ENCODE measurements at places on chromosomes 16 and 17.

DNA sequence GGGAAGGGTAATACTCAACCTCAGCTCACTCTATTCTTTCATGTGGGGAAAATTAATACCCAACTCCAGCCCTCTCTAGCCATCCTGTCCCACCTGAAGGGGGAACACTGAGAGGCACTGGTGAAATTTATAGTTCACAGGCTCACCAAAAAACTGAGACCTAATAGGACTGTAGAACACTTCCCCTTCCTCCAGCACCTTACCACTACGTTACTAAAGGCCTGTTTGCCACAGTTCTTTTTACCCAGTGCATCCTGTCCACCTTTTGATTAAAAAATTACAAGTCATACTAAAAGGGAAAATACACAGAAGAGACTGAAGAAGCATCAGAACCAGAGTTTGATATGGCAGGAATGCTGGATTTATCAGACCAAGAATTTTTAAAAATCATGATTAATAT, 26.0 kb downstream of the DHRS7B start:
- DNase-seq: no peak

DNA sequence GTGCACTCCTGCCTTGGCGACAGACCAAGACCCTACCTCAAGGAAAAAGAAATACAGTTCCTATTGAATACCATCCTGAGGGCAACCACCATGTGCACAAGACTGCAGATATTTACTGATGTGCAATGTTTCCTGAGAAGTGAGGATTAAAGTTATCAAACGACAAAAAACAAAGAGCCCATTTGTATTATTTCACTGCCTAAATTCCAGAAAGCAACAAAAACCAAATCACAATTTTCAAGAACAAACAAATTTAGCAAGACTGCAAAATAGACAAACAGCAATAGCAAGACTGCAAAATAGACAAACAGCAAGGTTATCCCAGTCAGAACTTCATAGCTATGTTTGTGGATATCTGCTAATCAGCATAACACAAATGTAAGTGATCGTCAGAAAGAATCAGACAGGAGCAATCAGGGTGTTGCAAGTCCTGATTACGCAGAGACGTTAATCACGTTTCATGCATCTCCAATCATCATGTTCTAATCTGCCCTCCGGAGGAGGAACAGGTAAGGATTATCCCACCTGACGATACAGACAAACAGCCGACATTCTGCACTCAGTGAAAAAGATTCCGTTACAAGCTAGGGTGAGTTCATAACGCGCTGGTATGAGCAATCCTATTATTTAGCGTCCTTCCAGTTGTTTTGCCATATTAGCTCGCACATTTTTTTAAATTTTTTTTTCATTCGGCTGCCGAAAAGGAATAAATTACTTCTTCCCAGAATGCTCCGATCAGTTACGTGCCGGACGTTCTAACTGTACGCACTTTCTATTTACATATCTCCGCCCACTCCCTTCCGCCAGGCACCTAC, 2.9 kb downstream of the TMEM107 start:
- peak; percentile 96 for DNase-seq

DNA sequence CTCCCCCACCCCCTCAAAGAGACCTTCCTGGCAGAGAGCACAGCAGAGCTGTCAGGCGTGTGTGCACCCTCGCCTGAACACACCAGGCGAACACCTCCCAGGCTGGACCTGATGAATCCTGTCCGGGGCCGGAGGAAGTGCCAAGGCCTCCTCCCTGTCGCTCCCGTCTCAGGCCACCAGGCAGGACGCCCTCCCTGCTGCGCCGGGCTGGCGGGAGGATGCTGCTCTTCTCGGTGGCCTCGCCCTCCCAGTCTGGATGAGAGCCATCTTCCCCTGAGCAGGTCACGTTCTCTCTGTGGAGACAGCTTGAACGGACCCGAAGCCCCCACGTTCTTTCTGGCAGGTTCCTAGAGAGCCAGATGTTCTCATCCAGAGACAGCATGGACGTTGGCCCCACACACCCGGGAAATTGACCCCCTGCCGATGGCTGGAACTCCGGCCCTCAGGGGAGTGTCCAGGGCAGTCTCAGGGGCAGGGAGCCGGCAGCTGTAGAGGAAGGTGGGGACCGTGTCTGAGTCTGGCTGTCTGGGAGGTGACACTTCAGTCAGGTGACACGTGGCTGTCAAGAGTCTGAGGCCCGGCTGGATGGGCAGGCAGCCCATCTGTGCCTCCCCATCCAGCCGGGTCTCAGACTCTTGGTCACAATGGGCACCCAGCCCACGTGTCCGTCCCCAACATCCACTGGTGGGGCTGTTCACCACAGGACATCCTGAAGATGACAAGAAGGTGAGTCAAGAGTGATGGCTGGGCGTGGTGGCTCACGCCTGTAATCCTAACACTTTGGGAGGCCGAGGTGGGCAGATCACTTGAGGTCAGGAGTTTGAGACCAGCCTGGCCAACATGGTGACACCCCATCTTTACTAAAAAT, 5.0 kb upstream of the TIMP2 start:
- DNase-seq: no peak

DNA sequence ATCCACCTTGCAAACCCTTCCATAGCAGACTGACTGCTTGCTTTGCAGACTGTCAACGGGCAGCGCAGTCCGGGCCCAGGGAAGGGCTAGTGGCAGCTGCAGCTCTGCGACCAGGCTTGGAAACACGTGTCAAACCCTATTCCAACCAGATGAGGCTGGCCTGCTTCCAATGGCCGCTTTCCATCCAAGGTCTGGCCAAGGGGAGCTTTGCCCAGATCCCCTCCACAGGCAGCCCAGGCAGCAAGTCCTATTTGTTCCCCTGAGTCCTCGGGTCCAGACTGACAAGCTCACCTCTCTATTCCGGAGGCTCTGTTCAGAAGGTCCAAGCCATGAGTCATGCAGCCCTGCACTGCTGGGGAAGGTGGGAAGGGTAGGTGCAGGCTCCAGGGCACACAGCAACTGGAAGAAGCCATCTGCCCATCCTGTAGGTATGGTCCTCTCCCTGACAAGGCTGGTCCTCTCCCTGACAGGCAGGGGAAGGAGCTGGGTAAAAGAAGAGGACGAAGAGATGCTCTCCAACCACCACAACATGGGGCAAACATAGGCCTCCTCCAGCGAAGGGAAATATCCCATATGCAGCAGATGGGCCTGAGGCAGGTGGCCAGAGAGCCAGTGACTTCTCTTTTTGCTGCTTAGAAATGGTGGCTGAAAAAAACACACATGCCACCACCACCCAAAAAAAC, 22.6 kb upstream of the AXIN2 start:
- peak; percentile 51 for DNase-seq

DNA sequence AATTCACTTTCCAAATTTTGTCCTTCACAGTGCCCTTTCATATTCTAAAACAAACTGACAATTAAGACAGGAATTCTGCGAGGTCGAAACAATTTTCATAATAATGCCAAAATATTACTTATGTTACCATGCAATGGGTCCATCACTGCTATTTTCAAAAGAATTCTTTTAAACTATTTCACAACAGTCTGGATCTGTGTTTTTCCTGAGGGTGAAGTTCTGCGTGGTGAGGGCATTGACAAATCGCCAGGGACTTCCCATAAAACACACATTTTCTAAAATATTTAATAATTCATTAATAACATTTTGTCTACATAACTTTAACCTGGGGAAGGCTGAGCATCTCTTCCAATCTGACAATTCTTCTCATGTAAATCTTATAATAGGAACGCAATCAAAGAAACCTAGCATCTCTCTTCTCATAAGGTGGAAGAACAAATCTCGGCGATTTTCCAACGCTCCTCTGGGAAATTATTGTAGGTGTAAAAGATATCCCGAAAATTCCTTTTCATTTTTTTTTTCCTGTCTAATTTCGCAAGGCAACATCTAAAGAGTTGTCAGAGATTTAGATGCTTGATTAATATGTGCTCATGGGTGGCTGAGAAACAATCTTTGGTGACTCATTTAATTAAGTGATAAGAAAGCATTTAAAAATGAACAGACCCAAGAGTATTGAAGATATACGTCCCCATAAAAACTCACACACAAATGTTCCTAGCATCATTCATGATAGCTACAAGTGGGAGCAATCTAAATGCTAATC, 41.5 kb downstream of the CALB2 start:
- DNase-seq: no peak

DNA sequence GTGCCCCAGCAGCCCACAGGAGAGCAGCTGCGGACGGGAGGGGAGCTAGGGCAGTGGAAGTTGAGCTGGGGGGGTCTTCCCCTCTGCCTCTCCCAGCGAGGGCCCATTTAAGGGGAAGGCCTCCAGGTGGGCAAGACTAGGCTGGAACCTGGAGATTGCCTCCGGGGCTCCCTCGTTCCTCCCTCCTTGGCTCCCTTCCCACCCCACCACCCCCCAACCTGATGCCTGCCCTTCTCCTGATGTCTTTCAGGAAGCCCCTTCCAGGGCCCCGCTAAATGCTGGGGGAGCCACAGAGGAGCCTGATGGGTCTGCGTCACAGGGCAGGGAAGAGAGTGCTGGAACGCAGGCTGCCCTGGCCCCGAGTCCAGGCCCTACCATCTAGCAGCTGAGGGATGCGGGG, 16.7 kb downstream of the ADGRG1 start:
- no peak for DNase-seq

GRCh38 chr17:76452127-76452659, 759 bp downstream of the UBE2O start:
- DNase-seq: no peak

DNA sequence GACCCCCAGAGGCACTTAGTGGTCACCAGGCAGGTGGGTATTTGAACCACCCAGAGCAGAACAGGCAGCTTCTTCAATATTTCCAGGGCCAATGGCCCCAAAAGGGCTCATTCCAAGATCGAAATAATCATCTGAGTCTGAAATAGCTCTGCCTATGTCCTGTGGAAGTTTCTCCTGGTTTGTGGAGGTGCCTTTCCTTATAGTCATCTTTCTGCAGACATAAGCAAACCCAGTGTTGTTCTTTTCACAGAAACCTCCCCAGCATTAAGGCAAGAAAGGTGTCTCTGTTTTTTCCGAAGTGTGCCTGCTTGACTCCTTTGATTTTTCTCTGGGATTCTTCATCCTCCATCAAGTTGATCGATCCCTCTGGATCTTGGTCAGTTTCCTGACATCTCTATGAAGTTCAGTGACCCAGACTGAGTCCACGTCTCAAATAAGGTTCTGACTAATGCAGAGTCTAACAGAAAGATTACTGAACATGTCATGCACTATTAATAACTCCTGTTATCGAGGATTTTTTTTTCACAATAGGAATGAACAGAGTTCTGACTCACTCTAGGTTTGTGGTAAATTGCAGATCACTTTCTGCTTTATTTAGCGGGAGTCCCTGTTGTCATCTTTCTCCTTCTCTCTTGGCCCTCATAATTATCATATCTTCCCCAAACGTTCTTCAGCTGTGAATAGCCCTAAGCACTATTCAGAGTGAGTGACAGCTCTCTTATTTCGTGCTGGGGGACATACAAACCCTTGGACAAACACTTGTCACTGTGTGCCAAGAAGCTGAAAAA, 1.5 kb downstream of the LRRC3C start:
- no peak for DNase-seq

DNA sequence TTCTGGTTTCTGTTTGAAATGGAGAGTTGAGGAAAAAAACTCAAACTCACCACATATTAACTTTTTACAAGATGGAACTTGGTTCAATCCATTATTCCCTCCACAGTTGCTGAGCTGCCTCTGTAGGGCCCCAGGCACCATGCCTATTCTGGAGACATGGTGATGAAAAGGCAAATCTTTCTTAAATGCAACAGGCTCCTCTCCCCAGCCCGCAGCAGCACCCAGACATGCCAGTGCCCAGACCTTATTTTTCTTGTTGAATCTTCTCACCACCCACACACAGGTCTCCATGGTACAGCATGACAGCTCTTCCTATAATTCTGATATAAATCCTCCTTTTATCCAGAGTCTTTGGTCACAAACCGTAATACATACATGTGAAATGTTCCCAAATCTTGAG, 7.6 kb downstream of the CYTH1 start:
- DNase-seq: no peak

- DNase-seq: no peak
Measured at GRCh38 chr16:87966064-87966645, 14.9 kb downstream of the BANP start.

GRCh38 chr16:24834459-24835335, 11.1 kb upstream of the SLC5A11 start:
- DNase-seq: no peak

- DNase-seq: peak; percentile 73
Measured at GRCh38 chr16:48330189-48330840, 54.9 kb downstream of the SIAH1 start.

DNA sequence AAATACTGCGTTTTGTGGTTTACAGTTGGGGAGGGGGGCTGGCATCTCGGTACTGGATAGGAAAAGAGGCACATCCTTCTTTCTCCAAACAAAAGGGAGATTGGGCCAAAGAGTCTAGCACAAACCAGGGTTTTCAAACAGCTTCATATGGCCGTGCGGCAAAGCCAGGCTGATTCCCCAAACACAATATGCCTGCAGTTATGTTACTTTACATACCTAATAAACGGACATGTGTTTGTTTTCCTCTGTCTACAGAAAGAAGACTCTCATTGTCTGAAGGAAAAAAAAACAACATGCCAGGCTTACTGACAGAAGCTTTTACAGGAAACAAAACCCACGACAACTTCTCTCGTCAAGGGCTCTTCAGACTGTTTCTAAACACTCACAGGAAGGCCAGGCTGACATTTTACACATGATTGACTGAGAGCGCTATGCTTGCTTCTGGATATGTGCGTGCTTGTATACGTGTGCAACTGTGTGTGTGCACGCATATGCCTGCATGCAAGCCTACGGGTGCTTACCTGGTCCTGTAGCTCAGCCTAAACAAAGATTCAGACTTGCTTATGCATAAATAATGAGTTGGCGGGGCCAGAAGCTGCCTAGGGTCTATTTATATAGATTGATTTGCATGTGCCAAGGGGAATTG, 461.0 kb upstream of the C16orf82 start:
- DNase-seq: no peak

GRCh38 chr16:70161350-70161749, 12.2 kb upstream of the CLEC18C start:
- no peak for DNase-seq

- DNase-seq: no peak
Measured at GRCh38 chr17:70563281-70563820, 394.0 kb downstream of the KCNJ2 start.

DNA sequence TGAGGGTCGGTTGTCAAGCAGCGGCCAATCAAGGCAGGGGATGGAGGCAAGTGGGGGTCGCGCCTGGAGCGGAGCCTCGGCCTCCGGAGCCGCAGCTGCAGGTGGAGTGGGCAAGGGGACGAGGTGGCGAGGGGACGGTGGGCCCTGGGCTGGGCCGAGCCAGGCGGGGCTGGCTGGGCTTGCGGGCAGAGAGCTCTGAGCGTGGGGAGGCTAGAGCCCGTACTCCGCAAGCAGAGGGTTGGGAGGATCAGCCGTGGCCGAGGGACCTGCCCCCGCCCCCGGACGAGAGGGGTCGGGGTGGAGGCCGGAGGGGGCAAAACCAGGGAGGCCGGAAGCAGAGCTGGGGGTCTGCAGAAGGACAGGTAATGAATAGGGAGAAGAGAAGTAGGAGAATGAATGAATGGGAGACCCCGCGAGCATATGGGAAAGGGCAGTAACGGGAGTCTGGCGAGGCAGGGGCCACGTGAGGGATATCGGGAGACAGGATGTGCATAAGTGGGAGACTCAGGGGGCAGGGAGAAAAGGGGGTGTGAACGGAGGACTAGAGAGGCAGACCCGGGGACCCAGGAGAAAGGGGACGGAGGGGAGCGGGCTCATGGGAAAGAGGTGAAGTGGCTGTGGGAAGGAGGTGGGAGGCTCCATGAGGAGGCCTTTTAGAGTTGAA, at the start of gene KATNB1:
KATNB1 (plus strand) TSS at position 16 of the 664 bp plus-strand sequence. CDS start 1,474 bp downstream, outside the sequence.
- DNase-seq: no peak

All from posterior cingulate gyrus (tissue), 11 donors.